MG63 (cell line): ENCODE measurements at places on chromosomes 1 and 21.

DNA sequence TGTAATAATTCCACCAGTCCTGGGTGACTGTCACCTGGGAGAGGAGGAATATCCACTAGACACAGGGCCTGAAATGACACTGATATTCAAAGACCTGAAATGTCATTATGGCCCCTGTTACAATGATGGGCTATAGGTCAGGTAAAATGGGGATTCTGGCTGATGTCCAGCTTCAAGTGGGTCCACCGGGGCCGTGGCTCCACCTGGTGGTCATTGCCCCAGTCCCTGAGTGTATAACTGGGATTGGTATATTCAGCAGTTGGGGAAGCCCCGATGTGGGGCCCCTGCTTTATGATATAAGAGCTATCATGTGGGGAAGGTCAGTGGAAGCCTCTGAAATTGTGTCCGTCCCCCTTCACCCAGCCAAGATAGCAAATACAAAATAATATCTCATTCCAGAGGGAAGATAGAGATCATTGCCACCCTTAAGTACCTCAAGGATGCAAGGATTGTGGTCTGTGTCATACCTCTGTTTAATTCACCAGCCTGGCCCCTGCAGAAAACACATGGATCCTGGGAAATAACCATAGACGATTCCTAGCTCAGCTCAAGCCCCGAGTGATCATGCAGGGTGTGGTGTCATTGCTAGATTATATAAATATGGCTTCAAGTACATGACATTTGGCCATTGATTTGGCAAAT lies 19.4 kb downstream of the PLEKHO1 start:
- DNase-seq = peak; percentile 52

GRCh38 chr21:35652196-35652595 lies 408.1 kb downstream of the SETD4 start:
- DNase-seq = no peak

GRCh38 chr1:232984577-232985425 lies 34.4 kb downstream of the NTPCR start:
- DNase-seq = no peak

GRCh38 chr1:75519651-75520427 lies 91.1 kb downstream of the SLC44A5 start:
- no peak for DNase-seq

DNA sequence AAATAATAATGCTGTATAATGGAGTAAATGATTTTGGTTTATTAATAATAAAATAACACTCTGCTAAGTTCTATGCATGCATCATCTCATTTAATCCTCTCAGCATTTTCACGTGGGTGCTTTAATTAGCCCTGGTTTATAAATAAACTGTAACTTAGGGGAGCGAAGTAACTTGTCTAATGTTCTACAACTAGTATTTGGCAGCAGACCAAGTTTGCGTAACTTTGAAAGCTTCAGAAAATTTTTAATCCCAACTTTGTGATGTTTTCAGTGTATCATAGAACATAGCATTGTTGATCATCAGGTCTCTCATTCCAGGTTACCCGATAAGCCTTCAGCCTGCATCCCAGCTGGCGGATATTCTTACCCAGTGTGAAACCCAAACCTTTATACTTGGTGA lies 322.4 kb upstream of the SGIP1 start:
- DNase-seq = no peak

DNA sequence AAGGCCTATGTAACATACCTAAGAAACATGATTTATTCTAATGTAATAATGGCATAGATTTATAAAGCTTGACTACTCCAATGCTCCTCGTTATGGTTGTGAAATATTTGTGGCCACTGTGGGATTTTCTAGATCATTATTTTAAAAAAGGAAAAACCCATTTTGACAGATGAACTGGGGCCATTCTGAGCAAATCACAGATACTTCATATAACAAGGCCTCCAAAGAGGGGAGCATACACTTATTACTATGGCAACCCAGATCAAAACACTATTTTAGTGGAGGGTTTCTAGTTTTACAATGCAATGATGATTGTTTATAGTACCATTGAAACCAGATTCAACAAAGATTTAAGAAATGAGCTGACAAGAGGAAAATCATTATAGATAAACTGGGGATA lies 346.6 kb downstream of the ZNF326 start:
- no peak for DNase-seq

- DNase-seq = no peak
Measured at GRCh38 chr21:34557261-34557660, 45.3 kb upstream of the KCNE1 start.

GRCh38 chr1:185453496-185454192 lies 136.6 kb upstream of the IVNS1ABP start:
- peak; percentile 82 for DNase-seq

DNA sequence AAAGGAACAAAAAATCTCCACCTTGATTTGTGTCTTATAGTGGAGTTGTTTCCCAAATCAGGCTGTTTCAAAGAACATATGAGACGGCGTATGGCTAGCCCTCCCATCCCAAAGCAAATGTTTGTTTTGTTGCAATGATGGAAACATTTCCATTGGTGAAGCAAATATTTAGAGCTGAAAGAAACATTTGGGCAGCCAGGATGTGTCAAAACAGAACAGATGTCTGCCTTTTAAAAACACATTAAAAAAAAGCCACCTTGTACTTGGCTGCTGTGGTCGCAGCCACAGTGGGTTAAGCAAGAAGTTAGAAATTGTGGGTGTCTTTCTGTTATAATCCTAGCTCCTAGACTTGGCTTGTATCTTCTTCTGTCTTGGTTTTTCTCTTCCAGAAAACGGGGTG lies 116.3 kb downstream of the PEX14 start:
- DNase-seq = no peak

DNA sequence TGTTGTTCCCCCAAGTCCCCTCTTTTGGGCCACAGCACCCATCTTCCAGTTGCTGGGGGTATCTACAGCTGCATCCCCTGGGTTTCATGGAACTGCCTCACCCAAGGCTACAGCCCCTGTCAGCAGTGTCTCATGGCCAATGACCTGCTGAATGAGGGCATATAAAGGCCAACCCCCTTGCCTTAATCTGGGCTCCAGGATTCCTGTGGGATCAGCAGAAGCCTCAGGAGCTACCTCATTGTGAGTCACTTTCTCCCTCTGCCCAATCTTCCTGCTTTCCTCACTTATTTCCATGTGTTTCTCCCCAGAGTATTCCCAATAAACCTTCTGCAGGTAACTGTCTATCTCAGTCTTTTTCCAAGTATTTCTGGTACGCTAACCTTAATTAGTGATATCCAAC lies 37.3 kb upstream of the SYT14 start:
- peak; percentile 86 for DNase-seq

GRCh38 chr21:45163413-45164123 lies 89.2 kb downstream of the ADARB1 start:
- no peak for DNase-seq

GRCh38 chr1:212030936-212031528 lies 4.3 kb downstream of the INTS7 start:
- peak; percentile 46 for DNase-seq

DNA sequence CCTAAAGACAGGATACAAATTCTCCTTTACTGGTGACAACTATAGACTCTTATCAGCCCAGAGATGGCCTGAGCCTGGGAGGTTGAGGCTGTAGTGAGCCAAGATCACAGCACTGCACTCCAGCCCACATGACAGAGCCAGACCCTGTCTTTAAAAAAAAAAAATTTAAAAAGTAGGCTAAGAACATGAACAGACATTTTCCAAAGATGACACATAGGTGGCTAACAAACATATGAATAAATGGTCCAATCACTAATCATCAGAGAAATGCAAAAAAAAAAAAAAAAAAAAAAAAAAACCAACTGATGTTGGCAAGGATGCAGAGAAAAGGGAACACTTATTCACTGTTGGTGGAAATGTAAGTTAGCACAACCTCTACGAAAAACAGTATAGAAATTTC lies 65.0 kb downstream of the TOR3A start:
- no peak for DNase-seq

GRCh38 chr1:95013950-95014574 lies 58.7 kb downstream of the ALG14 start:
- no peak for DNase-seq

DNA sequence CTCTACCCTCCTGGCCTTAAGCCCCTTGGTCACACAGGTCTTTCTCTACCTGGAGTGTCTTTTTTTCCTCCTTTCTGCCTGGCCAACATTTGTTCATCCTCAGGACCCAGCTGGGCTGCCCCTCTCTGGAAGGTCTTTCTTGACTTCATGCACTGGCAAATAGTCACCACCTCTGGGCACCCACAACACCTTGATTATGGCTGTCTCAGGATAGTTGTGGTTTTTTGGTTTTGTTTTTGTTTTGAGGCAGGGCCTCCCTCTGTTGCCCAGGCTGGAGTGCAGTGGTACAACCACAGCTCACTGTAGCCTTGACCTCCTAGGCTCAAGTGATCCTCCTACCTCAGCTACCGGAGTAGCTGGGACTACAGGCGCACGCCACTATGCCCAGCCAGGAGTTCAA lies 10.8 kb downstream of the RPS6KA1 start:
- DNase-seq = no peak

DNA sequence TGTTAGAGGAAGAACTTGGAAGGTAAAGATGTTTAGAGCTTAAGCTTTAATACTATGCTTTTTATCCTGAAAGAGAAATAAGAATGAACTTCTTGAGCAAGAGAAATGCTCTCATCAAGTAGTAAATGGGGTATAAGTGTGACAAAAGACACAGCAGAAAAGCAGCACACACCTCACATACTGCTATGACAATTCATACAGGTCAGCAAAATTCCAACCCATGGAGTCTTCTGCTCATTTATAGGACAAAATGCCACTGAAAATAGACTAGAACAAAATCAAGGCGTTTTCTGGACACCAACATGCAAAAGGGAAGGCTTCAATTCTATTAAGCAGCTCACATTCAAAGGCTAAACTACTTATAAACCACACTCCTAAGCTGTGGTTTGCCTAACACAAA lies 61.2 kb downstream of the EYA3 start:
- no peak for DNase-seq

- no peak for DNase-seq
Measured at GRCh38 chr1:247557926-247558674, 9.2 kb downstream of the GCSAML start.

DNA sequence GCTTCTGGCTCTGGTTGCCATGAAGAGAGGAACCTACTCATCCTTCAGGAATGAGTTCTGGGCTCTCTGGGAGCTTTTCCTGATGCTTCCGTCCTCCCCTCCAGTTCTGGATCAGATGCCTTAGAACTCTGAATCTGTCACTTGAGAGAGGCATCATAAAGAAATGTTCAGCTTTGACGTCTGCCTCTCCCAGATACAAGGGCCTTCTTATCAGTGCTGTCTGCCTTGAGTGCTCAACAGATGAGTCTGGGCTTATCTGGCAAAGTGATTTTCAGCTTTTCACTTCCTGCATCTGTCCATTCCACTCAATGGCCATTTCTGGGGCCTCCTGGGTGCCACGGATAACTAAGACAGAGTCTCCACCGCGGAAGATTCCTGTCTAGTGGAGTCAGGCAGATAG lies 12.3 kb upstream of the OTUD3 start:
- peak; percentile 24 for DNase-seq

DNA sequence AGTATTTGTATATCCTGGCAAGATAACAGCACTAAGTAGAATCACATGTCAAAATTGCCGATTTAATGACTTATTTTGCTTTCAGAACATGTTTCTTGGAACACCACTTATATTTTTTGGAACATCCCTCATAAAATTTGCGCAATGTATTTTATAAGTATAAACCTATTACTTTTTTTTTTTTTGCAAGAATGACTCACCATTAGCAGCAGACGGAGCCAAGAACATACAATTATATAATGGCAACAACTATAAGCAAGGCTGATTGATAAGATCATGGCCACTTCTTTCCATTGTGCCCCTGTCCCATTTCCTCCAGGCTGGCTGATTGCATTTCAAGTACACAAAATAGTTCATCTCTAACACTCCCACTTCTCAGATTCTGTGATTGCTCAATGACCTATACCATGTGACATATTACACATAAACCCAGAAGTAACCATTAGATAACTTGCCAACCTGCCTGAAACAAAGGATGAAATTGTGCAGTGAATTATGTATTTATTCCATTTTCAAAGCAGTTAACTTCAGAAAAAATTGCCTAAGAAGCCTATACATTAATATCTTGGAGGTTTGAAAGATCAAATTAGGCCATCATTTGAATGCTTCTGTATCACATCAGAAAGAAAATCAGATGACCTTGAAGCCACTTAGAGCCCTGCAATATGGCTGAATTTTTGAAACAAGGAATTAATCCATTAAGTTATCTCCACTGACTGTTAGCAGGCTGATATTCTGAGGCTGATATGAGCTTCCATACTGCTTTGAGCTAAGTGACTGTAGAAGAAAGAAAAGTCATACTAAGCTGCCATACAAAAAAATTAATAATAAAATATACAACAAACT lies 77.8 kb upstream of the PRMT6 start:
- DNase-seq = peak; percentile 15

DNA sequence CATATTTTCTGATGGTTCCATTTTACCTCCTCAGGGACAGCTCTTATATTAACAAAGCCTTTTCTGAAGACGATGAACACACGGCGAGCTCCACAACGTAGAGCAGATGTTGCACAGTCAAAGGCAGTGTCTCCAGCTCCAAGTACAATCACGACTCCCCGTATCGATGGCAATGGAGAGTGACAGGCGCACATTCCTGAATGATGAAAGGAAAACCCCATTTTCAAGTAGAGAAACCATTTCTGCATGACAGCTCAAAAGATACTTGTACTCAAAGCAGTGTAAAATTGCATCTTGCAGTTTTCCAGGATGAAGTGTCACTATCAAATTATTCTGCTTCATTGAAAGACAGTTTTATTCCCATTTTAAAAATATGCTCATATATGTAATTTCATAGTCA lies 327.6 kb downstream of the DPYD start:
- no peak for DNase-seq

- no peak for DNase-seq
Measured at GRCh38 chr1:64405833-64406232, 64.1 kb upstream of the CACHD1 start.

- DNase-seq = no peak
Measured at GRCh38 chr1:201708085-201708512, 120.9 kb upstream of the IPO9 start.

- no peak for DNase-seq
Measured at GRCh38 chr1:170068923-170069322, 5.6 kb downstream of the KIFAP3 start.

DNA sequence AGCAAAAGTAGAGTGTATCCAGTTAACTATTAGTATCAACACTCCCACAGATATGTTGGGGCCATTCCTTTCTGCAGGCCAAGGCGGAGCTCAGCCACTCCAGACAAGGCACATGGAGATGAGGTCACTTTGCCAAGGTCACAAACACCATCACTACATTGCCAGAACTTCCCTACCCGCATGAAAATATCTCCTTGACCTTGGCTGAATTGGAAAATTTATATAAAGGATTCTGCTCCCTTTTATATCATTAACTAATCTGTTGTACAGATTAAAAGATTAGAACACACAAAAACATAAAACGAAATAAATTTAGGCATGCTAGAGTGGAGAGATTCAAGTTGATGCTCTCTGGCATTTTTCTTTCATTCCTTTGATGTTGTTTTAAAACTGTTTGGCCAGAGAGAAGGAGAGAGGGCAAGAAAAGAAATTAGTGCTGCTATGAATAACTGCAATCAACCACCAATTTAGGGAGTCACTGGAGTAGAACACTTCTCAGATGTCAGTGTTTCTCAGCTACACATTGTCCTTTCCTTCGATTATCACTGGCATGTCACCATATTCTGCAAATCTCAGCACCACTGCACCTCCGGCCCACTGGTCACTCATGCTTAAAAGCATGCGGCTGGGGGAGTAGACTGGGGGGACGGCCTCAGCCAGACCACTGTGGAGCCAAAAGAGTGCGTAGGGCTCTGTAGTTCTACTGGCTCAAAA lies 78.7 kb upstream of the ATP1B1 start:
- no peak for DNase-seq

- no peak for DNase-seq
Measured at GRCh38 chr1:207304710-207305488, 16.6 kb upstream of the CD55 start.
